ENCODE measurements at places on chromosomes 2 and 18. TPM values are rescaled to one million over a fixed set of nuclear protein-coding genes. Genes with fewer than 3 reads are reported as not detected.
A peak's percentile ranks its signal among the peaks of the same experiment; 100 is the strongest.

Gene OR6B2
- not detected for total RNA-seq

Gene ST6GAL2
- total RNA-seq = not detected

Gene ALKAL2
- not detected for total RNA-seq

DNA sequence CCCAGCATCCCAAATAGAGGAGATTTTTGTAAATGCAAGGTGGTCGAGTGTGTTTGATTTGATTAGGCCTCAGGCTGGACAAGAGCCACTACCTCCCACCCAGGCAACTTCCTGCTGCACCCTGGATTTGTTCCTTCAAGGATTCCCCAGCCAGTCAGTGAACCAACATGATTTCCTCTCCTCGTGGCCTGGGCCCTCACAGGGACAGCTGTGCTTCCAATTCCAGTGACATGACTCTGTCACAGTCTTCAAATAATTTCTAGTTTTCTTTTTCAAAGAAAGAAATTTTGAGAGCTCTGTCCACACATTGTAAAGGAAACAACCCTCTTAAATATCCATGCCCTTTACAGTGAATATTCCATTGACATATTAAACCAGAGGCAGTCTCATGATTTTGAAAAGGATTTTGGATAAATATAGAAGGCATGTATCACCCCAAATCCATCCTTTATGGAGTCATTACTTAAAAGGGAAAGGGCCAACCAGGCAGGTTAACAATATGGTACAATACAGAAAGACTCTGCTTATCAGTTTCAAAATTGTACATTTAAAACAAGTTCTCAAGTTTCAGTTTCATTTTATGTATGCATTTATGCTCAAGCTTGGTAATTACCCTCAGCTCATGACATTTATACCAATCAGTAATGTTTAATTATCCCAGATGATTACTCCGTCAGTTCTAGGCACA is 121.3 kb upstream of the FOSL2 start:
- peaks cover 18% of the 10 kb centered on the region for H3K4me1 ChIP-seq
- DNase-seq = no peak
- H3K27ac ChIP-seq = no peak overlapping the region

- peak overlapping the region; percentile 54 for H3K27ac ChIP-seq
- H3K4me3 ChIP-seq = no peak overlapping the region
- H3K36me3 ChIP-seq = peaks cover 2% of the 10 kb centered on the region
Observed at GRCh38 chr2:1101982-1102590, 151.4 kb downstream of the SNTG2 start.

- peaks cover 12% of the 10 kb centered on the region for H3K27me3 ChIP-seq
- no peak for DNase-seq
- H3K4me3 ChIP-seq = no peak overlapping the region
- no peak overlapping the region for H3K27ac ChIP-seq
- H3K4me1 ChIP-seq = no peaks in the 10 kb centered on the region
Observed at GRCh38 chr18:26438980-26439379, 109.4 kb downstream of the KCTD1 start.

DNA sequence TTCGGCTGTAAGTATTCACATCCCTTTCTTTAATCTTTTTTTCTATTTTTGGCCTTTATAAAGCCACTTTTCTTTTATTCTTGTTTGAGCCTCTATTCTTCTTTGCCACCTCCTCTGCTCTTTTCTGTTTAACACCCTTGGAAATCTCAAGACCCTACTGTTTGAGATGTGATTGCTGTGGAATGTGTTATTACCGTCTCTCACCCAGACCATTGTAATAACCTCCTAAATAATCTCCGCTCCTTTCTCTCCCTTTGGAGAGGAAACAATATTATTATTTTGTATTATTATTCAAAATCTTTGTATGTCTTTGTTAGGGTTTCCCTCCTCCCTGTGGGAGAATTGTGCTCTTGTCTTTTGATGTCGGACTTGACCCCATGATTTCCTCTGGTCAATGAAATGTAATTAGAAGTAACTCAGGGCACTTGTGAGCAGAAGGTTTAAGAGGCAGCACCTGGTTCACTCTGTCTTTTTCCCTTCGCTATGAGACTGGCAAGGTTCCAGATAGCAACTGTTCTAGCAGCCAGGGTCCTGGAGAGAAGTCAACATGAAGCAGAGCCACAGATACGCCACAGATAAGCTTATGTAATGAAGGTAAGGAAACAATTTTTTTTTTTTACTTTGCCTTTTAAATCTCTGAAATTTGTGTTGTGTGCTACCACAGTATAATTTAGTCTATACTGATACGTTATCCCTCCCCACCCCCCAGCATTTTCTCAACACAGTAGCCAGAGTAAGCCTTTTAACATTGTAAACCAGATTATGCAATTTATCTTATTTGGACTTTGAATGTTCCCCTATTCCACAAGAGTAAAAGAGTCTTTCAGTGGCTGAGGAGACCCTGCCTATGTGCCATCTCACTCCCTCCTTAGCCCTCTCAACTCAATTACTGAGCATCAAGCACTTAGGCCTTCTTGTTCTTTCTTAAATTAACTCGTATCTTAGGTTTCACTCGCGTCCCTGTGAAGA is 601.2 kb upstream of the ZNF804A start:
- H3K27ac ChIP-seq = no peak overlapping the region
- no peaks in the 10 kb centered on the region for H3K27me3 ChIP-seq
- no peaks in the 10 kb centered on the region for H3K36me3 ChIP-seq
- H3K4me3 ChIP-seq = no peak overlapping the region
- H3K4me1 ChIP-seq = no peaks in the 10 kb centered on the region

DNA sequence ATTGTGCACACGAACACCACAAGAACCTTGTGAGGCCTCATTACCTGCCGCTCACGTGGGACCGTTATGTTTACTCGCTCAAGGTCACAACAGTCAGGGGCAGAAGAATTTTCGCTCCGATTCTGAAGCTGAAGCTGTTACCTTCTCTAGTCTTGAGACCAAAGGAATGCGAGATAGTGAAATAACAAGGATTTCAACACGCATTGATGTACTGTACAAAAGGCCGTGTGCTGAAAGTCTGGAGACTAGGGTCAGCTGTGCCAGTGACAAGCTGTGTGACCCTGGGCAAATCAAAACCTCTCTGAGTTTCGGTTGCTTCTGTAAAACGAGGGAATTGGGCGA is 583 bp downstream of the NEMP2 start:
- peaks cover 50% of the 10 kb centered on the region for H3K36me3 ChIP-seq
- peak overlapping the region; percentile 99 for H3K27ac ChIP-seq

GRCh38 chr2:238706163-238706562 is 141.7 kb upstream of the TWIST2 start:
- no peaks in the 10 kb centered on the region for H3K4me1 ChIP-seq
- no peaks in the 10 kb centered on the region for H3K36me3 ChIP-seq
- H3K27me3 ChIP-seq = peaks cover 4% of the 10 kb centered on the region
- no peak overlapping the region for H3K27ac ChIP-seq
- no peak for DNase-seq
